ENCODE measurements at places on chromosomes 5 and 9.
A peak's percentile ranks its signal among the peaks of the same experiment; 100 is the strongest.

DNA sequence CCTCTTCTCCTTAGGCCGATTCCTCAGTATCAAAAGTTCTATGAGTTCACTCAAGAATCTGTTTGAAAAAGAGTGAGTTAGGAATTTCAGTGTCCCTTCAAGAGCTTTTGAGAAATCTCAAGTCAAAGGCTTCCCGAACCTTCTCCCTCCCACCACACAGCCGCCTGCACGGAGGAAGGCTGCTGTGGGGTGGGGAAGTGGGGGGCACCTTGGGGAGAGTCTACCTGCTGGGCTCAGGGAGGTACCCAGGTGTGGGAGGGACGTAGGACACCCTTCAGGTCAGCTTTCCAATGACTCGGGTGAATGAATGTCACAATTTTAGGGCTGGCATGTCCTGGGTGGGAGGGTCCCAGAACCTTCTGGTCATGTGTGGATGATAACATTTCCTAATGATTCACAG, 17.5 kb downstream of the CXCL14 start:
- H3K27me3 ChIP-seq = no peaks in the 10 kb centered on the region
- H3K4me3 ChIP-seq = no peak overlapping the region
- DNase-seq = no peak
- no peak overlapping the region for H3K27ac ChIP-seq

DNA sequence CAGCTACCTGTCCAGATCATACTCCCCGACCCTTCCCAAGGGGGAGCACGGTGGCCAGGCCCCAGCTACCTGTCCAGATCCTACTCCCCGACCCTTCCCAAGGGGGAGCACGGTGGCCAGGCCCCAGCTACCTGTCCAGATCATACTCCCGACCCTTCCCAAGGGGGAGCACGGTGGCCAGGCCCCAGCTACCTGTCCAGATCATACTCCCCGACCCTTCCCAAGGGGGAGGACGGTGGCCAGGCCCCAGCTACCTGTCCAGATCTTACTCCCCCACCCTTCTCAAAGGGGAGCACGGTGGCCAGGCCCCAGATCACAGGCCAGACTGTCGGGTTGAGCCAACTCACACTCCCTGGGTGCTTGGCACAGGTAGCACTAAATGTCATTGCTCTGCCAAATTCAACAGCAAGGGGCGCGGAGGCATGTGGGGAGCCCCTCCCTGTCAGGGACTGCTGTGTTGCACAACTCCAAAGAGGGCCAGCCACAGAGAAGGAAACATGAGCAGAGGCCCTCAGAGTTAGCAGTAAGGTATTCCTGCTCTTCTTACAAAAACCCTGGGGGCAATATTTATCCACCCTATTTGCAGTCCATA, 136.9 kb downstream of the OLFM1 start:
- H3K4me3 ChIP-seq = no peak overlapping the region
- H3K4me1 ChIP-seq = no peaks in the 10 kb centered on the region
- no peak for DNase-seq
- no peaks in the 10 kb centered on the region for H3K27me3 ChIP-seq

DNA sequence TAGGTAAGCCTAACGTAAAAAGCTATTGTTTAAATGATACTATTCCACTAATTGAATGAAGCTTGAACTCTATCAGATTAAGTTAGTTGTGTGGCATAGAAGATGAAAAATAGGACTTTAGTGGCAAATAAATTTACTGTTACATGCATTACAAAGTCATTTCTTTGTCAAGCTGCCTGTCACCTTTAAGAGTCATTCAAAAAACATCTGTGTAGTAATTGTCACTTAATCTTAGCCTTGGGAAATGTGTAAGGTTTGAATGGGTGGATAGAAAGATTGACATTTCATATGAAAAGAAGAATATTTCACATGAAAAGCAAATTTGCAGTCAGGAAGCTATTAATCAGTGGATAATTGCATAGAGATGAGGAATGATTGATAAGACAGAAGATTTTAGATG, 473.5 kb downstream of the DNAH5 start:
- H3K27me3 ChIP-seq = no peaks in the 10 kb centered on the region
- no peak for DNase-seq
- no peaks in the 10 kb centered on the region for H3K4me1 ChIP-seq
- H3K36me3 ChIP-seq = no peaks in the 10 kb centered on the region

DNA sequence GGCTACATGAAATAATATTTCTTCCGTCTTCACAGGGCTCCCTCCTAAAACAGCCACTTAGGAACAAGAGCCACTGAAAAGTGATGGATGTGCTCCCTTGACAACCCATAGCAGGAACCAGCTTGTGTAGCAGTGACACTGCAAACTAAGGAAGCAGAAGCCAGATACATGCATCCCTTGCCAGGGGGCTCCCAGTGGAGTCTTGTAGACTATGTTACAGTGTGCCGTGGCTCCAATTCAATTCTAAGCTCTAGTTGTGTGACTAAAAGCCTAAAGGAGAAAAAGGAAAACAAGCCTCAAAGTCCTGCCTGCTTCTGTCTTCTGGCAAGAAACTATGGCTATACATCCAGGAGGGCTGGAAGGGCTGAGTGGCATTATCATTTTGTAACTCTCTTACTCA, 12.2 kb upstream of the TAF1L start:
- no peaks in the 10 kb centered on the region for H3K36me3 ChIP-seq
- no peaks in the 10 kb centered on the region for H3K4me1 ChIP-seq
- H3K27me3 ChIP-seq = no peaks in the 10 kb centered on the region
- H3K27ac ChIP-seq = no peak overlapping the region
- no peak for DNase-seq
- H3K4me3 ChIP-seq = no peak overlapping the region

- peaks cover 22% of the 10 kb centered on the region for H3K4me1 ChIP-seq
- no peak for DNase-seq
- no peaks in the 10 kb centered on the region for H3K27me3 ChIP-seq
- H3K4me3 ChIP-seq = no peak overlapping the region
- no peaks in the 10 kb centered on the region for H3K36me3 ChIP-seq
Observed at GRCh38 chr9:125521462-125522327, 185.3 kb downstream of the MAPKAP1 start.

DNA sequence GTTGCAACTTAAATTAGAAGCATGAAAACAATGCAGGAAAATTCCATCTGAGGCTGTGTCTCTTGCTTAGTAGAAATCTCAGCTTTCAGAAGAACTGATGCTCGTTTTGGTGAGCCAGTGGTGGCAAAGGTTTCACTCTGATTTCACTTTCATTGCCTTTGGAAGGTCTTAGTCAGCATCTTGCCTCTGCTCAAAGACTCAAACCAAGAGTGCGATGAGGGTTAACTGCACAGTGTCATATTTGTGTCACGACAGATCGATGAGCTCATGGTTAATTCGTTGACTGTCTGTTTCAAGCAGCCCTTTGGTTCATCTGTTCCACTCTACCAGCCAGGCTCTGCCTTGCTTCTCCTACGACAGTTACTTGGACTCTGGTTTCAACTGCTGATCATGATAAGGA, 331.3 kb upstream of the KIF2A start:
- DNase-seq = no peak
- no peak overlapping the region for H3K4me3 ChIP-seq
- H3K27ac ChIP-seq = no peak overlapping the region
- H3K27me3 ChIP-seq = no peaks in the 10 kb centered on the region
- H3K36me3 ChIP-seq = no peaks in the 10 kb centered on the region

- peaks cover 10% of the 10 kb centered on the region for H3K4me1 ChIP-seq
- peak; percentile 17 for DNase-seq
- peak overlapping the region; percentile 71 for H3K4me3 ChIP-seq
- H3K27ac ChIP-seq = peak overlapping the region; percentile 93
- no peaks in the 10 kb centered on the region for H3K36me3 ChIP-seq
- H3K27me3 ChIP-seq = no peaks in the 10 kb centered on the region
Observed at GRCh38 chr5:134647750-134648424, 698 bp upstream of the SEC24A start.

GRCh38 chr5:94415798-94416197, 202.6 kb downstream of the KIAA0825 start:
- H3K4me3 ChIP-seq = no peak overlapping the region
- DNase-seq = no peak

- H3K27me3 ChIP-seq = no peaks in the 10 kb centered on the region
- no peaks in the 10 kb centered on the region for H3K36me3 ChIP-seq
- no peak overlapping the region for H3K27ac ChIP-seq
- H3K4me3 ChIP-seq = no peak overlapping the region
Observed at GRCh38 chr9:105290418-105290817, 46.0 kb downstream of the SLC44A1 start.

All from CD8-positive, alpha-beta memory T cell (primary cell).